ENCODE measurements at places on chromosomes 2 and 18.

DNA sequence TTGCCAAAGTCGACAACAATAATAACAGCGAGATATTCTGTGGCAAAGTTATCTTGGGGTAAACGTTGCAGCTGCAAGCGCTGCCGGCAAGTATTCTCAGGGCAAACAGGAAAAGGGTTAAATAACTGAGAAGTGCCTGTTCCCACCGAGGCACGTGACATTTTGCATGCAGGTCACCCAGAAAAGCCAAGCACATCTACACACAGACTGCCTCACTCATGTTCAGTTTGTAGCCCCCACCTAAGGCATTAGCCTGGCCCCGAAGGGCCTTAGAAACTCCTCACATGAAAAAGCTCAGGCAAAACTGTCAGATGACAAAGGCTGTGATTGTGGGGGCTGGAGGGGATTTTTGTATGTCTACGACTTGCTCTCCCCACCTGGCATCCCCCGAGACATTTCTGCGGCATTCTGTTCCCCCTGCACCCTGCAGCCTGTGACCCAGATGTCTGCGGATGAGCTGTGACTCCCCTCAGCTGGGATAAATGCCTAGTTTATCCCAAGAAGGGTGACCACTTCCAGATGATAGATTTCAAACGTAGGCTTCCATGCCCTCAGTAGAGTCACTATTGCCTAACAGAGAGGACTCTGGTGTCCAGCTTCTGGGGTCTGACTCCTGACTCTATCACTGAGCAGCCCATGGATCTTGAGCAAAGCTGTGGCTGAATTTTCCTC is 215.2 kb upstream of the SIX2 start:
- DNase-seq: no peak

DNA sequence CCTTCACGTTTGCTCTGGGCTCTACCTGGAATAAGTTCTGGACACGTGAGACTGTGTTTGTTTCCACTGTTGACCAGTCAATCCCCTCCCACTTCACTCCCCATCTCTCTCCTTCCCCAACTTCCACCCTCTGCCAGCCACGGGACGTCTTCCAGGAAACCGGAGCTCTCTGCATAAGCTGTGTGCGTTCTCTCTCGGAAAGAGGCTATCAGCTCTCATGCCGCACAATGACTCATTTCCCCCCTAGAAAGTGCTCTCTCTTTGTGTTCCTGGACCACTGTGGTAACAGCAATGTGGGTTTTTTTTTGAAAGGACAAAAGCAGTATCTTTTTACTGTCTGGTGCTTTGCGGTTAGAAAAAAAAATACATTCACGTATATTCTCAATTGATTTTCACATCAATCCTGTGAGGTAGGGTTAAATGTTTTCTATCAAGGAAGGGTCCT is 10.2 kb downstream of the PROKR1 start:
- DNase-seq: no peak

- DNase-seq: peak; percentile 65
Observed at GRCh38 chr2:98730707-98731040, 258 bp downstream of the MGAT4A start.

- DNase-seq: no peak
Observed at GRCh38 chr18:22367303-22367702, 50.4 kb downstream of the CTAGE1 start.

DNA sequence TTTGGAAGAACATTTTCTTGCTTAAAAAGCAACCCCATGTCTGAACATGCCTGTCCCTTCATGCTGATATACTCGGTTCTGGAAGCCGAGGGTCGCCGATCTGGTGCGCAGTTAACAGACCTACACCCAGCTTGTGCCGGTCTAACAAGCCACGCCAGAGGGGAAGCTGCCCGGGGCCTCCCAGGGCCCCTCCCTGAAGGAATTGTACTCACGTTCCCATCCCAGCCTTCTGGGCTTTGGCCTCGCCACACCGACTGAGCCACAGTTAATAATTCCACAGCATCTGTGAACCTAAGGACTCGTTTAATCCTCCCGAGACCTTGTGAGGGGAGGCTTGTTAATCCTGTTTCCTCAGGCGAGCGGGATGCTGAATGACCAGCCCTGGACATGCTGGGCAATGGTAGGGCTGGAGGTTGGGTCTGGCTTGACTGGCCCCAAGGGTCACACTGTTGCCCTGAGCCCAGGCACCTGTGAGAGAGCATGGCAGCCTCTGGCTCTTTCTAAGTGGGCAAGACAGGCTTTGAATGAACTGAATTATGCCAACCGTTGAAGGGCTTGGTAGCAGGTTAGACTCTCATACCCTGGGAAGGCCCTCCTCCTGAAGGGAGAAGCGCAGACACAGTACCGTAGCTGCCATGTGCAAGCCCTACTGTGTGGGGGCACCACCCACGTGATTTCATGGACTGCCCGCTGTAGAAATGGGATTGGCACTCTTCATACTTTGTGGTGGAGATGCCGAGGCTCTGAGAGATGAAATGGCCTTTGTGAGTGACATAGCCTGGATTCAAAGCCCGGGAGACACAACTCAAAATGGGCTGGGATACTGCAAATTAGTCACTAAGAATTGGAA is 27.9 kb upstream of the ODC1 start:
- DNase-seq: no peak

DNA sequence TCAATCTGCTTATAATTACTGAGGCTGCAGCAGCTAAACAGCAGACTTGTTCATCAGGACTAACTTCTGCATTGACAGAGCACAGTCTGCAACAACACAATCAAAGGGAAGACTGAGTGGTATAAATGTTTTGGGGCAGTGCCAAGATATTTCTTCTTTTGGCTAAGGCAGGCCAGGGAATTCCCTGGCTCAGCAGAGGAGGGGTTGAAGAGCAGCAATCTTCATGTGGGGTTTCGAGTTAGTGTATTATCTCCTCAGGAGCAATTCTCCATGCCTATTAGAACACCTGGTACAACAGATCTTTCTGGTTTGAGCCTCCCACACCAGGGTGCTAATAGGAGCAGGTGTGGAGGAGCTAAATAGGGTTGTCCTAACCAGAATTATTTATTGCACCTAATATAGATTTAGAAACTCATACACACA is 103.0 kb upstream of the STK17B start:
- no peak for DNase-seq

DNA sequence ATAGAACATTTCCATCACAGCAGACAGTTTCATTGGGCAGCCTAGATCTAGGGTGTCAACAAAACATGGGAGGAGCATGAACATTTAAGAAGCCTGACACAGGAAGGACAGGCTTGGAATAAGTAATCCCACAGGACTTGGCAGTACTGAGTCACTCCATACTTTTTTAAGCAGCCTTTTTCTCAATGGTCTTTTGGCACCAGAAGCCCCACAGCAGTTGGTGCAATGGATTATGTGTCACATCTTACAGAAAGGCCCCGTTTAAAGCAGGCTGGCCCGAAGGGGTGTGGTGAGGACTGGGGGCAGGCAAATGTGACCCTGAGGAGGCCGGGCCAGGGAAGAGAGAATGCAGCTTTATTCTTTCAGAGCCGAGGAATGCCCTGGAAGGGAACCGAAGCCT is 26.6 kb downstream of the SPTBN1 start:
- DNase-seq: no peak

- no peak for DNase-seq
Observed at GRCh38 chr18:57803103-57803969, at the start of gene ATP8B1. ATP8B1 (minus strand) TSS chr18:57803315; CDS start chr18:57731807, 71,508 bp downstream.

- DNase-seq: no peak
Observed at GRCh38 chr2:227829337-227829736, 15.7 kb downstream of the CCL20 start.

- DNase-seq: no peak
Observed at GRCh38 chr2:46800218-46800617, 115.4 kb downstream of the MCFD2 start.

GRCh38 chr18:21798126-21798525 is 57.5 kb downstream of the MIB1 start:
- no peak for DNase-seq

DNA sequence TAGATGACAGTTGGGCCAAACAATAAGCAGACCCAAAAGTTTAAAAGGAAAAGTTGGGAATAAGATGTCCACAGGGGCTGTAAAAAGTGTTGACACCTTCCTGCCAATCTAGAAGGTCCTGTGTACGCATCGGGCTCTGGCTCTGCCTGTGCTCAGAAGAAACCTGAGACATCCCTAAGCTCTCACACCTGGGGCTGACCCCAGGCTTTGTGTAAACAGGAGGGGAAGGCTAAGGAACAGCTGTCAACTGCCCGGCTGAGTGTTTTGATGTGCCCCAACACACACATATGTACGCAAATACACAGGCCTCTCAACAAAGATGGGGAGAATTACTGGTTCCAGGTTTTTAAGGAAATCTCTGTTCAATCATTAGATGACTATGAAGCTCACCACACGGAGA is 59.5 kb downstream of the TMEM131 start:
- no peak for DNase-seq

GRCh38 chr2:23636426-23636825 is 251.4 kb downstream of the KLHL29 start:
- DNase-seq: no peak

- DNase-seq: no peak
Observed at GRCh38 chr2:206993964-206994363, 54.6 kb downstream of the CPO start.

DNA sequence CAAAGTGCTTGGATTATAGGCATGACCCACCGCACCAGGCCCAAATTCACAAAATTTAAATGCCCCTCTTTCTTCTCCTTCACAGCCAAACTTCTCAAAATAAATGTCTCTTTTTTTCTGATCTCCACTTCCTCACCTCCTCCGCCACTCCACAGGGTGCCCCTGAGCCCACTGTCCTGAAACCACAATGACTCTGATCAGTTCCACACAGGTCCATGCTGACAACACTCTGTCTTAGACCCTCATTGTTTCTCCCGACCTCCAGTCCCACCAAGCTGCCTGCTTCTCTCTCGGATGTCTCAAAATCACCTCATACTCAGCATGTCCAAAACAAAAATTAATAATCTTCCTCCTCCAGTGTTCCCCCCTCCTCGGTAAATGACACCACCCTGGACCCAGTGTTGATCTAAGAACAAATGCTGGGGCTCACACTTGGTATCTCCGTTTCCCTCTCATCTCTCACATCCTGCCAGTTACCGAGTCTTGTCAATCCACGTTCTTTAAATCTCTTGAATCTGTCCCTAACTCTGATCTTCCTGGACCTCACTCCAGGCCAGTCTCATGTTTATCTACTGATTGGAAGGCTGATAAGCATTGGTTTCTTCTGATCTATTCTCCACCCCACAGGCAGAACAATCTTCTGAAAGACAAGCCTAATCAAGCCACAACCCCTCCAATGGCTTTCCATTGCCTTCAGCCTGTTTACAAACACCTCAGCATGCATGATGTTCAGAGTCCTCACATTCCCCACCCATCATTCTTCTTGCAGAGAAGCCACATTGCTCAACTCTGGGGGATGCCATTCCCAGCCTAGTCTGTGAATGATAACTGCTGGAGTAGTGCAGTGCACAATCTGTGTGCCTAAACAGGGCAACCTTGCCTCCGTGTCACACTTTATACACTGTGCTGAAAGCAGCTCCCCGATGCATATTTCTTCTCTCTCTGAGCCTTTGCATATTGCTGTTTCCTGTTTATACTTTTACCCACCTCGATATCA is 12.4 kb upstream of the ANKRD44 start:
- DNase-seq: no peak

DNA sequence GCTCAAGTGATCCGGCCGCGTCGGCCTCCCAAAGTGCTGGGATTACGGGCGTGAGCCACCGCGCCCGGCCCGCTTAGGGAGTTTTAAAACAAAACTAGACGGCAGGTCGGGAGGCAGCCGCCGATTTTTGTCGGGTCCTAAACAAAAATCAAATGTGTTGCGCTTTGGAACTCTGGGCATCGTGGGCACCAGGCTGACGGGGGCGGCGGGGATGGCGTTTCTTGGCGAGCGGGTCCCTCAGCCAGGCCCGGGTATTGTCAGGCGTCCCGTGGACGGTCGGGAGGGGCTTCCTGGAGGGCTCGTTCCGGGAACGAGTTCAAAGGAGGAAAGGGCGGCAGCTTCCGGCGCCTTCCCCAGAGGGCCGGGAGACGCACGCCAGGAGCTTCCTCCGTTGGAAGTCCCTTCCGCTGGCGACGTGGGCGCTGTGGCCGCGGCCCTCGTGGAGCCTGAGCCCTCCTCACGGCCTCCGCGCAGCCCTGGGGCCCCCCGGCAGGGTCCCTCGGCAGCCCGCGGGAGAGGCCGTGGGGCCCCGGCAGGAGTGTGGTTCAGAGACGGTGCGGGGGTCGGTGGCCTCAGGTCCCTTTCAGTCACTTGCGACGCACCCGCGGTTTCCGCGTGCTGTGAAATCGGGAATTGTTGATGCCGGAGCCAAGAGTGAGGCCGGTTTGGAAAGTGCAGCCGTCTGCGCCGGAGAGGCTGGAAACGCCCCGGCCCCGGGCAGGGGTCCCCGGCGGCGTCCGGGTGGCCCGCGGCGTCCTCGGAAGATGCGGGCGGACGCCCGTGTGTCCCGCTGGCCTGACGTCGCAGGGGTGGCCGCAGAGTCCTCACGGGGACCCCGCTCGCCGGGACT is 59.3 kb downstream of the EMILIN2 start:
- DNase-seq: no peak

DNA sequence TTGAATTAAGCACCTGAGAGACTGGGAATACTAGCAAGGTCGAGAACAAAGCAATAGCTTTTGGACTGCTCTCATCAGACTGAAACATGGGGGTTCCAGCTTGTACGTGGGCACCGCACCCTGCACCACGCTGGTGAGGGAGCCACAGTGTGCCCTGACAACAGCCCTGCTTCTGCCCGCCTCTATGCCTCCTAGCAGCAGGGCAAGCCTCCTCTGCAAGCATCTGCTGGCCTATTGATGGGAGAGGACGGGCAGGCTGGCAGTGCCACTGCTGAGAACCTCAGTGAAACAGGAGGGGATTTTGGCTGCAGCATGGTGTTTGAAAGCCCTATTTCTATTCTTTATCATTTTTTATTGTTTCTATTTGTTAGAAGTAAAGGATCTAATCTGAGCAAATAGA is 146.1 kb upstream of the OTOS start:
- no peak for DNase-seq

DNA sequence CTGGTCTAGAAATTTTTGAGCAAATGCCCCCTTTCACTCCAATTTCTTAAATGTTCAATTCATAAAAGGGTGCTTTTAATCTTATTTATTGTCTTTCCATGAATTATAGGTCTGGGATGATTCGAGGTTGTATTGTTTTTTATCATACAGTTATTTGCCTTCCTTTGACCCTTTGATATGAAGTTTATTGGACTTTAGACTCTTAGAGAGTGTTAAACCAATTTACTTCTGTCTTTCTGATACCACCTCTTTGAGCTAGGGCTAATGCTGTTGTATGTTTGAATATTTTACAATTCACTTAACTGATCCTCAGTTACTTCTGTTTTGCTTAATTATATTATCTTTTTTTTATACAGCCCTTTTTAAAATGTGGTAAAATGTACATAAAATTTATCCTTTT is 89.6 kb upstream of the CYP20A1 start:
- no peak for DNase-seq

DNA sequence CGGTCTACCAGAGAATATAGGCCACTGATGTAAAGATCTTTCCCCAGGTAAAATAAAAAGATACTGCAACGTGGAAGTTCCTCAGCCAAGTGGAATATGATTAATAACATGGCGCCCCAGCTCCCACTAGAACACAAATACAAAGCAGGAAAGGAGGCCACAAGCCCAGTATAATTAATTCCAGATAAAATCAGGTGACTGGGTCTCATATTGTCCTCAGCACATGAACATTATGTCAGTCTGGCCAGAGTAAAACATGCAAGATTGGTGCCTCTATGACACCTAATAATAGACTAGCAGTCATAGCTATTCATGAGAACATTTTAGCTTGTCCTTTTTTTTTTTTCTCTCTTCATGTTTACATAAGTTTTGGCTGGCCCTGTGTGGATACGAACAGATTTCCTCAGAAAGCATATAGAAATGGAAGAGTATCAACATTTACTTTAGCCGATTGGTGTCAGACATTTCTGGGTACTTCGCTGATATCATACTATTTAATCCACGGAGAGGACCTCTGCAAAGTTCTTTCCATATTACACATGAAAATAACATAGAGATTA is 523.8 kb upstream of the SETBP1 start:
- no peak for DNase-seq

Data from effector memory CD4-positive, alpha-beta T cell (primary cell).